ENCODE measurements at places on chromosomes 6 and 20.

DNA sequence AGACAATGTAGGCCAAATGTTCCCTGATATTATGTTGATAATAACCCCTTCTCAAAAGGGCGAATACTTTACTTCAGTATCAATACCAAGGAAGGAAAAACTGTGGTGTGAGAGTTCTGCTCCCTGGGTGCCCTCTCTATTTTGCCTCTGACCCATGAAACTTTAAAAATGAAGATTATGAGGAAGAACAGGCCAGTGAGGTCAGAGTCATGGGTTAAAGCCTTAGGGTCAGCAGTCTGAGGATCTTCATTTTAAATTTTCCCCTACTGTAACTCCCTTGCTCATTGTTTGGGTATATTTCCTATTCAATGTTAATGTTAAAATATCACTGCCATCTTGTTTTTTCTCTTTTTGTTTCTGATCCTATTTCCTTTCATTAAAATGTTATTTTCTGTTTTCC is 47.9 kb downstream of the PRKN start:
- DNase-seq = no peak

DNA sequence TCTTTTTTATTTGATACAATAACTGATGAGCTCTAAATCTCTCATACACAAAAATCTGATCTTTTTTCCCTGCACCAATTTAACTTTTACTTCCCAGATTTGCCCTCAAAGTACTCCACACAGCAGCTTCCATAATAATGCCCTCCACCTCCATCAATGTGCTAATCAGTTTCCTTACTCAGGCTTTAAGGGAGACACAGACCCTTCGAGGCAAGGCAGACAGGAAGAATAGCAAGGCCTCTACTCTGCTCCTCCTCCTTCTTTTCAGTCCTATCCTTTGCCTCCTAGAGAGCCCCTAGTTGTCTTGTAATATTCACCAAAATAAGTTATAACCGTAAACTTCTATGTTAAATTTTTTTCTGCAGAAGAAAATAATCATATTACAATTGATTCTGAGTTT is 444.9 kb upstream of the RNF217 start:
- no peak for DNase-seq

DNA sequence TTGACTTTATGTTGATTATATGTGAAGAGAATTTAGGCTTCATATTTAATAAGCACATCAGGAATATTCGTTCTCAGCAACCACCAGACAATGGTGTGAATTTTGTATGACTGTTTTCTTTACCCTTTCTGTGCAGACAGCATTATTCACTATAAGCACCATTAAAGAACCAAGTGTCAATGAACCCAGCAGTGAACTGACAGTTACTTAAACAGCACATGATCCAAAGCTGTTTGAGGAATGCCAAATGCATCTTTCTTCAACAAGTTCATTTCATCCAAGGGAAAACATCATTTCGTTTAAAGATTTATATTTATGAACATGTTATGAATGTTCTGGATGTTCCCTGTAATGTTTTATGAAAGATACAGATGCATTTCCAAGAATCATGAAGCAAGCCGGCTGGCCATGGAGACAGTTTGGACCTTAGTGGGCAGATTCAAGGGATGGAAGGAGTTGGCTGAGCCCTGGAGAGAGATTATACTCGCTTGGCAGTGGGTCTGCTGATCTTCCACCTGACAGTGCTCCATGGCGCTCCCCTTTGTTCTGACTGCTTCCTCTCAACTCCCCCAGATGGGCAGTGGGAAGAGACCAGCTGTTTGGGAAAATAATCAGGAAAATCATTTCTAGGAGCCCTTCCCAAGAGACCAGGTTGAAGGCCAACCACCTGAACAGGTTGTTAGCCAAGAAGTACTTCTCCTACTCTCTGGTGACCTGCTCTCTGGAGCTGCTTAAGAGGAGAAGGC is 326.0 kb upstream of the RSPO3 start:
- DNase-seq = no peak

DNA sequence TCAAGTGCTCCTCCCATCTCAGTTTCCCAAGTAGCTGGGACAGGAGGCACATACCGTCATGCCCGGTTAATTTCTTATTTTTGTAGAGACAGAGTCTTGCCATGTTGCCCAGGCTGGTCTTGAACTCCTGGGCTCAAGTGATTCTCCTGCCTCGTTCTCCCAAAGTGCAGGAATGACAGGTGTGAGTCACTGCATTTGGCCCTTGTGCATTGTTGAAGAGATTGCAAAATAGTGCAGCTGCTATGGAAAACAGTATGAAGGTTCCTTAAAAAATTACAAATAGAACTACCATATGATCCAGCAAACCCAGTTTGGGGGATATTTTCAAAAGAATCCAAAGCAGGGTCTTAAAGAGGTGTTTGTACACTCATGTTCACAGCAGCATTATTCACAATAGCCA is 69.1 kb downstream of the GJA10 start:
- DNase-seq = no peak
